Aortic smooth muscle cell (primary cell): ENCODE measurements at places on chromosomes 7 and 10. TPM values are rescaled to one million over a fixed set of nuclear protein-coding genes. Genes with fewer than 3 reads are reported as not detected.

C10orf105 gene
- total RNA-seq: under 0.01 TPM in 1 of 2 replicates, not detected in the other

HMX3 gene
- total RNA-seq: not detected in 2 replicates

KIF11 gene
- 15.9 and 21.5 TPM in 2 replicates for total RNA-seq

KCNIP2 gene
- total RNA-seq: 0.66 and 1.1 TPM in 2 replicates

CPA2 gene
- not detected in 2 replicates for total RNA-seq
